ENCODE measurements at places on chromosomes 5 and 9. TPM values are rescaled to one million over a fixed set of nuclear protein-coding genes. Genes with fewer than 3 reads are reported as not detected.

- DNase-seq, result peak; percentile 50
Measured at GRCh38 chr9:38079461-38080031, 10.5 kb upstream of the SHB start.

GRCh38 chr9:7033076-7034045, 275.6 kb downstream of the KDM4C start:
- DNase-seq, result no peak

GRCh38 chr5:16791036-16791705, 144.9 kb downstream of the MYO10 start:
- DNase-seq, result peak; percentile 70

GRCh38 chr5:65742565-65743231, 20.7 kb downstream of the NLN start:
- DNase-seq, result peak; percentile 92

DNA sequence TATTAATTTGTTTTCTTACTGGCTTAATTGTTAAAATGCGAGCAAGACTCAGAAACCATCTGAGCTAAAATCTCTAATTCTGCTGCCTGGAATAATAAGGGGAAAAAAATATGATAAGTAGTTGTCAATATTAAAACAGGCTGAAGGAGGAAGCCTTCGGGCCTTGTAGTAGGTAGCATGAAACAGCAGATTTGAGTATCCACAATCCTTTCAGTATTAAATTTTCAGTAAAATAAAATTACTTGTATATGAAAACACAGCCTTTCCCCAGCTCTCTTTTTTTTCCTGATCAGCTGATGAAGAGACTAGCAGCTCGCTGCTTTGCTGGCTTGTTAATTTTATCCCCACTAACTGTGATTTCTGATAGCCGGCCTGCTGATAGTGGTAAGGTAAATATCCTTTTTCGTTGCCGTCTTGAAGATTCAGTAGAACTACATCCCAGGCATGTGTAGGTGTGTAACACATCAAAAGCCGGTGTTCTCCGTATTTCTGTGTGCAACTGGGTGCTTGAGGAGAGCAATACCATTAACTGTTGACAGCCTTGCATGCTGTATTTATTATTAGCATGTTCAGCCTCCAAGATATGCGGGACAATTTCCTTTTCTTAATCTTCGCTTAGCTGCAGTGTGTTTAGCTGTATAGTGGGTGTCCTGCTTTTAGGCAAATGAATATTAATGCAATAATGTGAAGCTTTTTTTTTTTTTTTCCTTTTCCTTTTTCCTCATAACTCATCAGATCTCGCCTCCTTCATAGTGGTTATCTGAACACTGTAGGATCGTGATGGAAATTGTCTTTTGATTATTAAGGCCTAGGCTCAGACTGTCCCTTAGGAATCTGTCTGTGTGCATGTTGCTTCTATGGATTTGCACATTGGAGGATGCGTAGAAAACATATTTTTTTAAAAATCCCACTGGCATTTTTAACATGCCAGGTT, 144.6 kb downstream of the SMARCA2 start:
- peak; percentile 54 for DNase-seq

GRCh38 chr5:172766287-172767108, 4.5 kb downstream of the DUSP1 start:
- peak; percentile 91 for DNase-seq

- DNase-seq, result peak; percentile 78
Measured at GRCh38 chr9:112112941-112113681, 62.0 kb downstream of the SUSD1 start.

DNA sequence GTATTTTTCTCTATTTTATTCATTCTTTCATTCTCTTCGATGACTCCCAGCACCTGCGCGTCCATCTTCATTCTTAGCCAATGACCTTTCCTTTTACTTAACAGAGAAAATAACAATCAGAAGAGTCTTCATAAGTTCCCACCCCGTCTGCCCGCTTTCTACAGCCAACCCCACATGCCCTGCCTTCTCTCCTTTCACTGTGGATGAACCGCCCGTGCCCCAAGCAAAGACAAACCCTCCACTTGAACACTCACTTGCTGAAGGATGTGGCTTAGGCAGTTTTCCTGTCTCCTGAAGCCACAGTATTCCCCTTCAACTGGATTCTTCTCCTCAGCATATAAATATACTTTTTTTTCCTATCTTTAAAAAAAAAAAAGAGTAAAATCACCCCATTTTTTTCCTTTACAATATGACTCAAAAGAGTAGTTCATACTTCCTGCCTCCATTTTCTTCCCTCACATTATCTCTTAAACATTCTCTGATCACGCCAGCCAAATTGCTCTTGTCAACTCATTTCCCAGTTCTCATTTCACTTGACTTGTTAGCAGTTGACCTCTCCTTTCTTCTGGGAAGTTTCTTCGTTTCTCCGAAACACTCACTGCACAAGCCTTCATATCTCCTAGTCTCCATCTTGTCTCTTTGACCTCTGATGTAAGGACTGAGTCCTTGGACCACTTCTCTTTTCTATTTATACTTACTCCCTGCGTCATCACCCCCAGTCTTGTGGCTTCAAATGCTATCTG, 11.1 kb downstream of the NIPSNAP3B start:
- no peak for DNase-seq

GRCh38 chr9:72274441-72274840, 90.6 kb downstream of the ZFAND5 start:
- DNase-seq, result no peak

Gene ARL14EPL
- total RNA-seq, result not detected

- DNase-seq, result peak; percentile 54
Measured at GRCh38 chr9:114696814-114697544, 15.0 kb upstream of the TEX48 start.

DNA sequence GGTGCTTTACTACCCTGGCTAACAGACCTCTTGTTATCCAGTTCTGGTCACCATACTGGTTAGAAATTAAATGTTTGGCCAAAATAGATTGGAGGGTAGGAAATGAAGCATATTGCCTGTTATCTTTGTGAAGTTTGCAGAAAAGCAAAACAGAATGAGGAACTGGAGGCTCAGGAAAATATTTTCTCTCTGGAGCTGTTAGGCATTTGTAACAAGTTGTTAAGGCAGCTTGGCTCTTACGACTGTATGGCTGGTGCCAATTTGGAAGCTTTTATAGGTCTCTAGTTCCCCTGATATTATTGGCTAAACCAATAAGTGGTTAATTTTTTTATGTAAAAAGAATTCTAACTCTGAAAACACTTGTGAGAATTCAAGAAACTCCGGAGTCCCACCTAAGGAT, 35.8 kb downstream of the CDH6 start:
- DNase-seq, result no peak

Data from GM23248 (cell line).